ENCODE measurements at places on chromosomes 16 and 17.

- peak; percentile 71 for DNase-seq
These were observed 53.9 kb upstream of the ERCC4 start for GRCh38 chr16:13866073-13866472.

DNA sequence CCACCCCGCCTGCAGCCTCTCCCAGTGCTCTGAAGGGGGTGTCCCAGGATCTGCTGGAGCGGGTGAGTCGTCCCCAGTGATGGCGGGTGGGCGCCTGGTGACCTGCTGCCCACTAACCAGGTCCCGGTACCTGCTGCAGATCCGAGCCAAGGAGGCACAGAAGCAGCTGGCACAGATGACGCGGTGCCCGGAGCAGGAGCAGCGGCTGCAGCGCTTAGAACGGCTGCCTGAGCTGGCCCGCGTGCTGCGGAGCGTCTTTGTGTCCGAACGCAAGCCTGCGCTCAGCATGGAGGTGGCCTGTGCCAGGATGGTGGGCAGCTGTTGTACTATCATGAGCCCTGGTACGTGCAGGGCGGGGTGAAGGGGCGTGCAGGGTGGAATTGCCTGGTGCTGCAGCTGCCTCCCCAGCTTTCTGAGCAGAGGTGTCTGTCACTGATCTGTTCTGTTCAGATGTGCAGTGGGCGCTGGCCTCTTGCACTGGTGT is 3.6 kb downstream of the CDT1 start:
- no peak for DNase-seq

DNA sequence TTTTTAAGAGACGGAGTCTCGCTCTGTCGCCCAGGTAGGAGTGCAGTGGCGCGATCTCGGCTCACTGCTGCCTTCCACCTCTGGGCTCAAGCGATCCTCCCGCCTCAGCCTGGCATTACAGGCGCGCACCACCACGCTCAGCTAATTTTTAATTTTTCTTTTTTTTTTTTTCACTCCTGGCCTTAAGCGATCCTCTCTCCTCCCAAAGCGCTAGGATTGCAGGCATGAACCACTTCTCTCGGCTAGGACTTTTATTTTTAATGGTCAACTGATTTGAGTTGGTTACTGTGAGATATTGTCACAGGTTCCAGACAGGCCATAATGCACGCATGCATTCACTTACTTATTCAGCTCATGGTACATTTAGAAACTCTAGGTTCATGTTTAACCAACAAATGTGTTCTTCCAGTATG is 888 bp downstream of the PIGW start:
- no peak for DNase-seq

- DNase-seq = no peak
These were observed 126.7 kb downstream of the IRF8 start for GRCh38 chr16:86025706-86026105.

DNA sequence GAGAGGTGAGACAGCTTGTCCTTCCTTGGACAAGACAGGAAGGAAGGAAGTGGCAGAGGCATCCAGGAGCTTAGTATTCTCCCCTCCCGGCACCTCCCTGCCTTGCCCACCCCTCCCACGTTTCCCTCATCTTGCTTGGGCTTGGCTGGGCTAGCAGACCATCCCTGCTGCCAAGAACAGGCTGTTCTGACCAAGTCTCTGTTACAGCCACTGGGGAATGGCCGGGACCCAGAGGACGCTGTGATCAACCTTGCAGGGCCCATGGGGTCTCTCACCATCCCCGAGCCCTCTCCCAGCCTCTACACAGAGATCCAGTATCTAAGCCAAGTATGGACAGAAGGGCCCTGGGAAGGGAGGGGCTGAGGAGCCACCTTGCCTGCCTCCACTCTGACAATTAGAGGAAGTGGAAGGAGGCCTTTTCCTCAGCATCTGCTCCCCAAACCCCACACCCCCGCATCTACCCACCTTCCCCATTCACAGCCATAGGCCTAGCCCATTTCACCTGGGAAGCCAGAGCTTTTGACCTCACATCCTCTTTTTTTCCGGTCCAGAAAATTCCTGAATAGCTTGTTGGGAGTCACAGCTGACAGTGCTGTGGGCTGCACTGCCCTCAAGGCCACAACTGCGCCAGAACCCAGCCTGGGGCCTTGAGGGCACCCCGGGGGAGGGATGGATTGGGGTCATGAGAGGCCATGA is 14.1 kb downstream of the CD300LG start:
- DNase-seq = no peak

All from hematopoietic multipotent progenitor cell treated with erythropoietin and hydrocortisone succinate and interleukin-3 and kit ligand, for 8 days (in vitro differentiated cells).